ENCODE measurements at places on chromosomes 5 and 9. TPM values are rescaled to one million over a fixed set of nuclear protein-coding genes. Genes with fewer than 3 reads are reported as not detected.

The FUT7 gene
- total RNA-seq = not detected

The EQTN gene
- total RNA-seq = not detected

The HINT1 gene
- 155 TPM for total RNA-seq

The ZNF879 gene
- 6.4 TPM for total RNA-seq

The LAMC3 gene
- 0.66 TPM for total RNA-seq

The SLC36A2 gene
- 0.16 TPM for total RNA-seq

The ADRA1B gene
- 2.5 TPM for total RNA-seq

The STC2 gene
- 12.4 TPM for total RNA-seq

The IL3 gene
- total RNA-seq = not detected

The AMBP gene
- not detected for total RNA-seq

The TAF11L5 gene
- not detected for total RNA-seq

The OLFM1 gene
- total RNA-seq = 10.0 TPM

The FAM151B gene
- 0.91 TPM for total RNA-seq

The OR1Q1 gene
- not detected for total RNA-seq

The FOXD4L4 gene
- total RNA-seq = not detected

The WDR31 gene
- total RNA-seq = 12.4 TPM

The SKIC3 gene
- total RNA-seq = 62.0 TPM

The RAB24 gene
- total RNA-seq = 25.3 TPM

The FAM193B gene
- 21.5 TPM for total RNA-seq

The CRAT gene
- total RNA-seq = 85.3 TPM

The DMRTA1 gene
- total RNA-seq = 0.77 TPM

The PPP3R2 gene
- total RNA-seq = not detected

The STK32A gene
- total RNA-seq = 0.80 TPM

The PCDHGB2 gene
- 8.8 TPM for total RNA-seq

The FOXD4L6 gene
- total RNA-seq = not detected

The PPP6C gene
- 36.4 TPM for total RNA-seq

The NTRK2 gene
- total RNA-seq = 3.8 TPM

The BHMT gene
- total RNA-seq = not detected

The ZDHHC11 gene
- 18.7 TPM for total RNA-seq

The CD180 gene
- total RNA-seq = 0.44 TPM

The DAB2IP gene
- 50.7 TPM for total RNA-seq

The WNT8A gene
- not detected for total RNA-seq

The PCDHA4 gene
- 0.11 TPM for total RNA-seq

The MZB1 gene
- total RNA-seq = 0.58 TPM

The NR2F1-AS1 gene
- 0.60 TPM for total RNA-seq

The WNK2 gene
- total RNA-seq = 218 TPM

The PFDN1 gene
- 68.7 TPM for total RNA-seq

The CDC25C gene
- total RNA-seq = not detected
